ENCODE measurements at places on chromosomes 7 and 10.

GRCh38 chr10:91313-91712, 42.2 kb upstream of the TUBB8 start:
- ATAC-seq, result no peak

DNA sequence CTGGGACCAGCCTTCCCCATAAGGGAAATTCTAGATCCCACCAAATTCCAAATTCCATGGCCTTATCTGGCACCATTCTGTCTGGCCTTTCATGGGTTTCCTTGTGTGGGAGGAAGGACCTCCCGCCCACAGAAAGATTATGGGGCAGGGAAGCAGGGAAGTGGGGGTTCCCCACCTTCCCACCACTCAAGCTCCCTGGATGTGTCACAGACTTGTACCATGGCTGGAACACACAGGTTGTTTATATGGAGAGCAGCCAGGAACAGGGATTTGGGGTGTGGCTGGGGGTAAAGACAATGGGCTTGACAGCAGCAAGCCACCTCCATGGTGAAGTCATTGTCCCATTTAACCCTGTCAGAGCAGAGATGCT, 18.3 kb downstream of the UNC5B start:
- peak; percentile 72 for ATAC-seq

- no peak for ATAC-seq
Observed at GRCh38 chr10:59098387-59098786, 78.1 kb upstream of the PHYHIPL start.

- peak; percentile 98 for ATAC-seq
Observed at GRCh38 chr7:134986363-134987251, at the start of gene AGBL3. Gene AGBL3, plus strand, starts transcription at chr7:134986508. Its CDS starts 1,426 bp downstream, at chr7:134987934.

- peak; percentile 42 for ATAC-seq
Observed at GRCh38 chr10:111316722-111317212, 239.9 kb downstream of the ADRA2A start.

DNA sequence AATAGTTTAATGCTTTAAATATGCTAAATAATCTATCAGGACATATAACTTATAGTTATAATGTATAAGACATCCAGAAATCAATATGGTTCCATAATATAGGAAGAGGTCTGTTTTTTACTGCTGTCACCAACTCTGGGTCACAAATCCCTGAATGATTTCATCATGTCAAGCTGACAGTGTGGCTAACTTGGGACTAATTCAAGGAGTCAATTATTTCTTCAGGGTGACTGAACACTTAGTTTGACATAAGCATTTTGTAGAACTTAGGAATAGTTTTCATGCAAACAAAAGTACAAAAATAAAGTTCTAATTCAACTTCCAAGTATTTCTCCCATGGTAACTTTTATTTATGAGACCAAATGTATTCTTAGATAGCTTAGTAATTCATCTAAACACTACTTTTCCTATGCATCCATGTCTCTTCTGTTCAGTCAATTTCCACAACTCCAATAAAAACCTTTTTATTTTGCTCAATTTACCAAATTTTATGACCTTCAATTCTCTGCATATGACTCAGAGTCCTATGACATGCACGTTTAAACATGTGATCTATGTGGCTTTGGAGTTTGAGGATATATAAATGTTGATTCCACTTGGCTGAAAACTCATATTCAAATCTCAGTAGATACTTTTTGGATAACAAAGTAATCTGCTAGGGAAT, 40.3 kb upstream of the GNAT3 start:
- ATAC-seq, result no peak

- no peak for ATAC-seq
Observed at GRCh38 chr10:96074776-96075175, 31.4 kb downstream of the CCNJ start.

GRCh38 chr7:121878918-121879464, 6.0 kb downstream of the PTPRZ1 start:
- ATAC-seq, result no peak

DNA sequence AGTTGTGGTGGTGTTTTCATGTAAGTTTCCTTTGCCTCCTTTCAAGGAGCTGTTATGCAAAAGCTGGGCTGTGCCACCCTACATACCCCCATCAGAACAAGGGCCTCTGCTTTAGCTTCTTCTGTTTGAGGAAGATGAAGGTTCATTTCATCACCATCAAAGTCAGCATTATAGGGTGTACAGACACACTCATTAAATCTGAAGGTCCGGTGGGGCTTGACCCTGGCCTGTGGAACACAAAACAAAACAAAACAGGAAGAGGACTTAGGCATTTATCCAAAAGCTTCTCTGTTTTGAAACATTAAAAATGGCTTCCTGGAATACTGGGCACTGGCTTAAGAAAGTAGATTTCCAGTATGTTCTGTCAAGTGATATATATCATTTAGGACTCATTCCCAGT, 15.8 kb downstream of the POLR3A start:
- ATAC-seq, result no peak

DNA sequence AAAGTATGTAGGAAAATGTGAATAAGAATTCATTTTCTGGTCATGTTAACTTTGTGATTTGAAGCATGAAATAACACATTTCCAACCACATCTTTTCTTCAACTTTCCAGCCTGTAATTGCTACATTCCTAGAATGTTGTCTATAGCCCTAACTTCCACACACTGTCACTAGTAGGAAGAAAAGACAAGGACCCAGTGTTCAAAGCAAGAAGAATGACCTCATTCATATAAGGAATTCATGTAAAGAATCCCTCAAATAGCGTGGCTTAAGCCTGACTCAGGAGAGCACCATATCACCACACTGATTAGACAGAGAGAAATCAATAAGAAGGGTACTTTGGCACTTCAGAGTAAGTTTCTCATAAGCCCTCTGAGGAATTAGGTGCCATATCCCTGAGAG, 318.7 kb upstream of the CHRM2 start:
- no peak for ATAC-seq

DNA sequence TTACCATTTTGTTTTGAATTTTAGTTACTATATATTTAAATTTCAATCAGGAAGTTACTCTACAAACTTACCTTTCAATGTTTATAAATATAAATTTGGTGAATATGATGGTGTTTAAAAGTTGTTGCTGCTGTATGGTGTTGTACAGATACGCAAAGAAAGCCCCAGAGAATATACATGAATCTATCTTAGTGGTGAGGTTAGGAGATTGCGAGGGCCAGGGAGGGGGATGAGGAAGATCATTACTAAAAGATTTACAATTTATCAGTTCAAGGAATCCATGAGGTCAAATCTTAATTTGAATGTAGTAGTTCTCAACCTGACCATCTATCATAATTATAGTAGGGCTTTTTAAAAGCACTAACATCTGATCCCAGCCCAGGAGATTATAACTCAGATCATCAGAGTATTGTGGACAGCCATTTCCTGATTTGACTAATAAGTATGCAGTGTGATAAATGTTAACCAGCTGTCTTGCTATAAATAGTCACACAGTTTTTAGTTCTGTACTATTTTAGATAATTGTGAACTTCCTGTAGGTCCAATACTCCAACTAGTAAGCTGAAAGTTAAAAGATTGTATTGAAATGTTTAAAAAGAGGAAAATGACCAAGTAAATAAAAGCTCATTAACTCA, 23.6 kb downstream of the FAM3C start:
- ATAC-seq, result peak; percentile 54

- ATAC-seq, result peak; percentile 27
Observed at GRCh38 chr10:91198781-91199180, 21.7 kb upstream of the PCGF5 start.

GRCh38 chr10:21604651-21605050, 70.6 kb downstream of the MLLT10 start:
- no peak for ATAC-seq

- ATAC-seq, result no peak
Observed at GRCh38 chr10:127384532-127384931, 164.6 kb upstream of the NPS start.

DNA sequence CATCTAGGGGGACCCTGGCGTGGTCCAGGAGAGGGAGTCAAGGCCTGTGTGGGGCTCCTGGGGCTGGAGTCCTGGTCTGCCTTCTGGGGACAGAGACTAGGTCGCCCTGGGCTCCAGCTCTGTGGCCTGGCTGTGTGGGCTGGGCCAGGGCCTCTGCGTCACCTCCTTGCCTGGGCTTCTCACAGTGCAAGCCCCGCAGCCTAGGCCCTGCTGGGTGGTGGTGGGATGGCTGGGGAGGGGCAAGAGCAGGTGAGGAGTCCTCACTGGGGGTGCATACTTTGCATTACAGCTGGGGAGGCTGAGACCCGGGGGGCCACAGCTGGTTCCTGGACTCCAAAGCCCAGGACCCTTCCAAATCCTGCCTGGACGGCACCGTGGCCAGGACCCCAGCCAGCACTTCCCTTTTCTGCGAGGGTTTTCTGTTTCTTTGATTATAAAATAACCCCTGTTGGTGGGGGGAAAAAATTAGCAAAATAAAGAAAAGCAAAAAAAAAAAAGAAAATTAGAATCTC, 23.5 kb downstream of the PWWP2B start:
- ATAC-seq, result no peak

GRCh38 chr10:12650538-12651298, 301.4 kb downstream of the CAMK1D start:
- no peak for ATAC-seq

DNA sequence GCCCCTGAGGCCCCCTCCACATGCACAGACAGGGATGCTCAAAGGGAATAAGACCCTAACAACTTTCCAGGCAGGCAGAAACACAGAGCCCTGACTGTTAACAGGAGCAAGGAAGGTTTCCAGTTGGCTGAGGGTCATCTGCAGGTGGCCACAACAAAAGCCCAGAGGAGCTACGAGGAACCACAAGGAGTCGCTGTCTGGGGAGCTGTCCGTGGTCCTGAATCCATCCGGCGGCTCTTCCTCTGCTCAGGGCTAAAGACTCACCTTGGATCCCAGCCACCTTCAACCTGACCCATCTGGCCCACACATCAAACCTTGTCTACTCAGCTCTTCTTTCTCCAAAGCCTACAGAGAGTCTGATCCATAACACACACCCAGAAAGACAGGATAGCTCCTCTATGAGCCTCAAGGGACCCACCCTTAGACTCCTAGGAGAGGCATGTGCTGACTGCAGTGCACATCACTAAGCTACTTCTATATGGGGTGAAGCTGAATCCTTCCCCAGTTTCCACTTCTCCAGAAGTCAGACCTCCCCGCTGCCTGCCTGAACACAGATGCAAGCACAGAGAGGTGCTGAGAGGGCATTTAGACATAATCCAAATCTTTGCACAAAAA, 104.0 kb downstream of the SLIT1 start:
- ATAC-seq, result peak; percentile 67

- ATAC-seq, result no peak
Observed at GRCh38 chr10:22103701-22104470, 100.4 kb upstream of the DNAJC1 start.

DNA sequence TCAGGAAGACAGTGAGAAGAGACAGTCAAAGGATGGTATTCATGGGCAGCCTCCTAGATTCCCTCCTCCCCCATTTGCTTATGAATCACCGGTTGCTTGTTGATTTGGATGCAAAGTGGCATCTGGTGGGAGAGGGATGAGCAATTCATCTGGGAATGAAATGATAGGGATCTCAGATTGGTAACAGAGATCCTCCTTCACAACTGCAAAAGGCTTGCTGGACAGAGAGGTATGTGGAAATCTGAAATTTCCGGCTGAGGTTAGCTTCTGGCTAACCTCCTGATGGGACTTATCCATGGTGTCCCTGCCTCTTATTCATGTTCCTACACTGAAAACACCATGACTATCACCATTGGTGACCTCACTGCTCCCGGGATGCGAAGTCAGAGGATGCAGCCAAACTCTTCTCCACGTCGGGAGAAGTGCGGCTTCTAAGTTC, 48.4 kb upstream of the PODXL start:
- ATAC-seq, result no peak

DNA sequence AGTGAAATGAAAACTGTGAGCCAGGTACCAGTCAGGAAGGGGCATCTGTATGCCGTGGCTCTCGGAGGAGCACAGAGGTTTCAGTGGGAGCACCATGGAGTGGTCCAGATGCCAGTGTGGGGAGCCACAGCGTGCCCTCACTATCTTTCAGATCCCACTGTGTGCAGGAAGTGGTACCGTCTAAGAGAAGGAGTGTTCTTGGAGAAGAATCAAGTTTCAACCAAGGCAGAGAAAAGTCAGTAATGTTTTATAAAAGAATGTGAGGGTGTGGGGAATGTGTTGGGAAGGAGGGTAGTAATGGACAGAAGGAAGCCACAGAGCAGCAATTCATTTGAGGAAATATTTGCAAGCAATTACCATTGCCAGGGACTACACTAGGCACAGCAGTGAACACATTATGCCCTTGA, 35.6 kb downstream of the PRKAR2B start:
- ATAC-seq, result no peak
